ENCODE measurements at places on chromosomes 2 and 18. TPM values are rescaled to one million over a fixed set of nuclear protein-coding genes. Genes with fewer than 3 reads are reported as not detected.

Gene SNX17
- 178 TPM for polyA plus RNA-seq

Gene SLC8A1
- polyA plus RNA-seq, result not detected

Gene ANKRD44
- 87.9 TPM for polyA plus RNA-seq

Gene CAPN14
- 0.36 TPM for polyA plus RNA-seq

Gene LIMS3
- 5.1 TPM for polyA plus RNA-seq

Gene RGPD4
- polyA plus RNA-seq, result not detected

Gene TLX2
- polyA plus RNA-seq, result 0.33 TPM

Gene ALLC
- polyA plus RNA-seq, result not detected

Gene ASB1
- 22.4 TPM for polyA plus RNA-seq

Gene TIGD1
- 12.7 TPM for polyA plus RNA-seq

Gene MC2R
- polyA plus RNA-seq, result not detected

Gene MYCN
- polyA plus RNA-seq, result not detected

Gene SCYGR3
- not detected for polyA plus RNA-seq

Gene SLC5A7
- polyA plus RNA-seq, result not detected

Gene IL37
- not detected for polyA plus RNA-seq

Gene PCARE
- not detected for polyA plus RNA-seq

Gene TOGARAM2
- polyA plus RNA-seq, result 1.6 TPM

Gene SPTBN1
- 62.1 TPM for polyA plus RNA-seq

- no peaks in the 10 kb centered on the region for H3K36me3 ChIP-seq
- no peaks in the 10 kb centered on the region for H3K27me3 ChIP-seq
- no peak overlapping the region for H3K27ac ChIP-seq
- DNase-seq, result no peak
- H3K4me3 ChIP-seq, result no peak overlapping the region
- H3K4me1 ChIP-seq, result no peaks in the 10 kb centered on the region
Observed at GRCh38 chr2:151886241-151886640, 58.0 kb upstream of the ARL5A start.

GRCh38 chr2:150644298-150645067 is 157.0 kb upstream of the RND3 start:
- no peaks in the 10 kb centered on the region for H3K36me3 ChIP-seq
- H3K4me1 ChIP-seq, result no peaks in the 10 kb centered on the region
- H3K4me3 ChIP-seq, result no peak overlapping the region
- no peak for DNase-seq
- no peaks in the 10 kb centered on the region for H3K27me3 ChIP-seq
- no peak overlapping the region for H3K27ac ChIP-seq

- no peaks in the 10 kb centered on the region for H3K27me3 ChIP-seq
- H3K36me3 ChIP-seq, result no peaks in the 10 kb centered on the region
- no peak overlapping the region for H3K27ac ChIP-seq
- no peak for DNase-seq
- H3K4me1 ChIP-seq, result no peaks in the 10 kb centered on the region
Observed at GRCh38 chr2:142876423-142876822, 1.0 kb upstream of the KYNU start.

- no peaks in the 10 kb centered on the region for H3K27me3 ChIP-seq
- no peak overlapping the region for H3K27ac ChIP-seq
- DNase-seq, result no peak
Observed at GRCh38 chr2:62270728-62271127, 74.8 kb downstream of the B3GNT2 start.

GRCh38 chr2:92074549-92074898 is 2796.7 kb upstream of the TEKT4 start:
- H3K4me3 ChIP-seq, result no peak overlapping the region
- H3K27ac ChIP-seq, result no peak overlapping the region
- H3K36me3 ChIP-seq, result no peaks in the 10 kb centered on the region
- no peaks in the 10 kb centered on the region for H3K27me3 ChIP-seq
- no peak for DNase-seq

DNA sequence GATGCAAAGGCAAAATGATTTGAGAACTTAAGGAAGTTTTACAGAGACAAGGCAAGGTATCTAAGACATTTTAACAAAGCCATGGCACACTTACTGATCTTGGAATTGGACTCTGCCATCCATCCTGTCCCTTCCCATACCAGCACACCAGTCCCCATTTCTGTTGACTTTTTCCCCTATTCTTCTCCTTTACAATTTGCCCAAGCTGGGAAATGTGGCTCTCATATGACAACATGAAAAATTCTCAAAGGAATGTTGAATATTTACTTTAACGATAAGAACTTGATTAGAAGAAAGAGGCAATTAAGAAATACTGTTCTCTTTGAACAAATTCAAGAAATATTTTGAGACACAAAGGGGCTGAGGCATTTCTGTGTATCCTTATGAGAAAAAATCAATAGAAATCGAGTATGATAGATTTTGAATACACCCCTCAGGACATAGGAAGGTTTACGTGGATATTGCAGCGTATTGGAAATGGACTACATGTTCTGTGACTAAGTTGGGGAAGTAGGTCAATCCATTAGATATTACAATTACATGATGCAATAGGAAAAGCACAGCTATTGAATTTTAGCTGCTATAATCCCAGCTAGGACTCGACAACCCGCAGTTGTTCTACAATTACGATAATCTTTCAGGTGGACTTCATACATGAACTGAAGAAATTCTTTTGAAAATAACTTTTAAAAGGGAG is 201.6 kb downstream of the TRIB2 start:
- no peaks in the 10 kb centered on the region for H3K36me3 ChIP-seq
- no peaks in the 10 kb centered on the region for H3K27me3 ChIP-seq
- H3K4me1 ChIP-seq, result no peaks in the 10 kb centered on the region
- H3K27ac ChIP-seq, result no peak overlapping the region
- no peak for DNase-seq

- no peak overlapping the region for H3K4me3 ChIP-seq
- no peak for DNase-seq
- no peaks in the 10 kb centered on the region for H3K36me3 ChIP-seq
- no peaks in the 10 kb centered on the region for H3K4me1 ChIP-seq
- no peaks in the 10 kb centered on the region for H3K27me3 ChIP-seq
Observed at GRCh38 chr18:44229693-44230108, 451.0 kb upstream of the SETBP1 start.

GRCh38 chr2:223056701-223057418 is 4.9 kb downstream of the KCNE4 start:
- DNase-seq, result no peak
- H3K36me3 ChIP-seq, result no peaks in the 10 kb centered on the region
- no peak overlapping the region for H3K4me3 ChIP-seq
- H3K4me1 ChIP-seq, result no peaks in the 10 kb centered on the region
- no peaks in the 10 kb centered on the region for H3K27me3 ChIP-seq
- no peak overlapping the region for H3K27ac ChIP-seq

DNA sequence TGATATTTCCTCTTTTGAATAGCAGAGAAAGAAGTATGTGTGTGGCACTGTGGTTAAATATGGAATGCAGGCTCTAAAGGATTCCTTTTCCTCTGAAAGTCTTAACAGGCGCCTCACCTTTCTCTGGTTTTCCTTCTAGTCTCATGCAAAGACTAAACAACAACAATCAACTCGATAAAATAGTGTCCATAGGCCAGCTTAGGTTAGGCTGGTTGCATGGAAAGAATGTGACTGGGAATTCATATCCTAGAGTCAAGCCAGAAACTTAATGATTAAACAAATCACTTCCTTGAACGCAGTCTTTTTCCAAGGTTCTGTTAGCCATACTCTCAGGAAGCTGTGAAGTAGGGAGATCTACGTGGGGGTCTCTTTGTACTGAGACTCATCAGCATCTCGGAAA is 800.8 kb upstream of the ID2 start:
- no peak for DNase-seq
- no peak overlapping the region for H3K4me3 ChIP-seq
- H3K27ac ChIP-seq, result no peak overlapping the region
- no peaks in the 10 kb centered on the region for H3K27me3 ChIP-seq
- no peaks in the 10 kb centered on the region for H3K4me1 ChIP-seq

- no peaks in the 10 kb centered on the region for H3K4me1 ChIP-seq
- H3K36me3 ChIP-seq, result no peaks in the 10 kb centered on the region
- H3K27ac ChIP-seq, result no peak overlapping the region
- no peak for DNase-seq
- H3K4me3 ChIP-seq, result no peak overlapping the region
Observed at GRCh38 chr2:11546072-11546471, 12.2 kb downstream of the GREB1 start.

GRCh38 chr2:187527262-187527661 is 27.0 kb downstream of the TFPI start:
- H3K4me3 ChIP-seq, result no peak overlapping the region
- H3K27me3 ChIP-seq, result no peaks in the 10 kb centered on the region
- H3K36me3 ChIP-seq, result no peaks in the 10 kb centered on the region
- no peak for DNase-seq

- H3K36me3 ChIP-seq, result no peaks in the 10 kb centered on the region
- H3K4me1 ChIP-seq, result no peaks in the 10 kb centered on the region
- no peaks in the 10 kb centered on the region for H3K27me3 ChIP-seq
- no peak overlapping the region for H3K27ac ChIP-seq
- H3K4me3 ChIP-seq, result no peak overlapping the region
- no peak for DNase-seq
Observed at GRCh38 chr2:33141476-33141875, 194.7 kb downstream of the LTBP1 start.

DNA sequence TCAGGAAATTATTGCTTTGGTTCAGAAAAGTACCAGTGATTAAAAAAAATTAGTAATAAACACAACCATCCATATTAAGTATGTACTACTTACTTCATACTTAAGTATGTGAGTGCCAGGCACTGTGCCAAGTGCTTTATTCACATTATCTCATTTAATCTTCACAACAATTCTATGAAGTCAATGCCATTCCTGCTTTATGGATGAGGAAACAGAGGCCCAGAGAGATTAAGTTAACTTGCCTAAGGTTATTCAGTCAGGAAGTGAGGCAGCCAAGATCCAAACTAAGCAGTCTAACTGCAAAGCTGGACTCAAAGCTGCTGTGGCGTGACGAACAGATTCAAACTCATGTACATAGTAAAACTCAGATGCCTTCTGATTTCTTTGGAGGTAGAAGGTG is 22.3 kb downstream of the DTNB start:
- H3K4me3 ChIP-seq, result no peak overlapping the region
- no peaks in the 10 kb centered on the region for H3K4me1 ChIP-seq
- no peak for DNase-seq
- no peaks in the 10 kb centered on the region for H3K27me3 ChIP-seq
- H3K36me3 ChIP-seq, result no peaks in the 10 kb centered on the region
- H3K27ac ChIP-seq, result no peak overlapping the region

GRCh38 chr2:44480068-44480467 is 118.3 kb downstream of the CAMKMT start:
- H3K4me1 ChIP-seq, result no peaks in the 10 kb centered on the region
- no peak overlapping the region for H3K4me3 ChIP-seq
- H3K36me3 ChIP-seq, result no peaks in the 10 kb centered on the region
- H3K27ac ChIP-seq, result no peak overlapping the region
- H3K27me3 ChIP-seq, result no peaks in the 10 kb centered on the region

- no peak overlapping the region for H3K27ac ChIP-seq
- no peak for DNase-seq
- peaks cover 18% of the 10 kb centered on the region for H3K4me1 ChIP-seq
Observed at GRCh38 chr2:27088634-27089033, 2.1 kb downstream of the KHK start.

DNA sequence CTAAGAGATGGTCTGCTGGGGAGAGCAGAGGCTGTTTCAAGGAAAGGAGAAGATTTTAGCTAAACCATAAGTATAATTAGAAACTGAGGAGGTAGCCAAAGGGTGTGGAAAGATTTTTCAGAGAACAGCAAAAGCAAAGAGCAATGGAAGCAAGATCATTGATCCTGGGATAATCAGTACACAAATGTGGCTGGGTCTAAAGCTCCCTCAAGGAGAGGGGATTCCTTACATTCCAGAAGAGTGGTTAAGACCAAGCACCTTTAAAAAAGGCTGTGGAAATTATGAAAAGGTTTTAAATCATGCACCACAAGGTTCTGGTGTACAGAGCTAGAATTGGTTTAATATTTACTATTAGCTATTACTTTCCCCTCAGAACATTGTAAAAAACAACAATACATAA is 246.0 kb upstream of the UBE2E3 start:
- no peak for DNase-seq
- no peaks in the 10 kb centered on the region for H3K27me3 ChIP-seq
- H3K36me3 ChIP-seq, result no peaks in the 10 kb centered on the region
- H3K27ac ChIP-seq, result no peak overlapping the region

DNA sequence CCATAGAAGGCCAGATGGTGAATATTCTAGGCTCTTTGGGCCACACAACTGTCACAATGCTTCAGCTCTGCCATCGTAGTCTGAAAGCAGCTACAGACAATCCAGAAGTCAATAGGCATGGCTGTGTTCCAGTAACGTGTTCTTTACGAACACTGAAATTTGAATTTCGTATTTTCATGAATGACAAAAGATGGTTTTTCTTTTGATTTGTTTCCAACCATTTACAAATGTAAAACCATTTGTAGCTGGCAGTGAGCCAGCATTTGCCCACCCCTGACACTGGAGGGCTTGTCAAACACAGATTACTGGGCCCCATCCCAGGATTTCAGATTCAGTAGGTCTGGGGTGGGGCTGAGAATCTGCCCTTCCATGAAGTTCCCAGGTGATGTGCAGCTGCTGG is 83.0 kb upstream of the ATG16L1 start:
- H3K4me3 ChIP-seq, result no peak overlapping the region
- peaks cover 31% of the 10 kb centered on the region for H3K4me1 ChIP-seq
- no peak for DNase-seq

DNA sequence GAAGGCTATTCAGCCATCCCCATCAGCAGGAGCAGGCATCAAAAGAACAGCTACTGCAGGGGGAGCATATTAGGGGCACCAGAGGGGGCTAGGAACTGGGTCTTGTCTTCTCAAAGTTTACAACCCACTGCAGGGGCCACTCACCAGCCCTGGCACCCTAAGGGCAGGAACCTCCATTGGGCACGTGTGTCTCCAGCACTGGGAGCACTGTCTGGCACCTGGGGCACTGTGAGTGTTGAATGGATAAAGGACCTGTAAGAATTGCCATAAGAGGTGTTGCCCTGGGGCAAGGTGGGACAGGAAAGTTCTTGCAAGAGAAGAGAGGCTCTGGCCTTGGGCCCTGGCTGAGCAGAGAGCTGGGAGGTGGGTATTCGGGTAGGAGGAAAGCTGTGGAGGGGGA is 1.4 kb upstream of the STEAP3 start:
- H3K36me3 ChIP-seq, result no peaks in the 10 kb centered on the region

DNA sequence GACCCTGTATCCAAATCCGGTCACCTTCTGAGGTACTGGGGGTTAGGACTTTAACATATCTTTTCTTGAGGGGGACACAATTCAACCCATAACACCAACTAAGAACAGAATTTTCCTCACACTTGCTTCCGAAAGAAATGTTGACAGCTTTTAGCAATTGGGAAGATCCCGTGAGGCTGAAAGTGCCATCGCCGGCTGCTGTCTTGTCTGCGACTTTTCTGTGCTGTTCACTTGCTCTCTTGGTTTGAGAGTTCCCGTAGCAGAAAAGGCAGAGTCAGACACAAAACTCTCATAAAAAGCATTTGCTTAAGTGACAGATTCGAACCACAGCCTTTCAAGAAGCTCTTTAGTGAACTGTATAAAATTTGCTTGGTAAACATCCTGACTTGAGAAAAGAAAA is 253.4 kb downstream of the ARHGAP15 start:
- no peak overlapping the region for H3K27ac ChIP-seq
- no peaks in the 10 kb centered on the region for H3K27me3 ChIP-seq
- H3K4me1 ChIP-seq, result peaks cover 7% of the 10 kb centered on the region

GRCh38 chr2:177588671-177589070 is 196.1 kb downstream of the AGPS start:
- no peak overlapping the region for H3K27ac ChIP-seq
- no peak overlapping the region for H3K4me3 ChIP-seq
- no peak for DNase-seq
- no peaks in the 10 kb centered on the region for H3K36me3 ChIP-seq

GRCh38 chr2:18605115-18605514 is 15.7 kb upstream of the NT5C1B start:
- no peaks in the 10 kb centered on the region for H3K4me1 ChIP-seq
- H3K27ac ChIP-seq, result no peak overlapping the region
- H3K27me3 ChIP-seq, result no peaks in the 10 kb centered on the region
- no peak for DNase-seq
